Effector CD8-positive, alpha-beta T cell (primary cell): ENCODE measurements at places on chromosomes 3 and 15.

- no peak for DNase-seq
Observed at GRCh38 chr15:64991536-64992135, 1.9 kb upstream of the SPG21 start.

DNA sequence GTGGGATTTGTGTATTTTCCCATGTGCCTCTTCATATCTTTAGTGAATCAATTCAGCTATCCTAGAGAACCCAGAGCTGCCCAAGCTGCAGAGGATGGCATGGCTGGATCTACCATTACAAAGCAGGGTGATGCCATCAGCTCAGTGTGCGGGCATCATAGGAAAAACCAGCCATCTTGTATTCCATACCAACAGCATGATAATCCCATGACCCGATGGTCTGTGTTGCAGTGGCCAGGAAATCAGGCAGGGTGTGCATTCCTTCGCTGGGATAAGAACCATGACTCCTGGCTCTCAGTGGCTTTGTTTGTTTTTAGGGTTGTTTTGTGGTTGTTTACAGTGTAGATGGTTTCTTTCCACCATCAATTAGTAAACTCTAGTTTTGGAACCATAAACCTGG is 36.0 kb downstream of the ARHGAP31 start:
- no peak for DNase-seq

DNA sequence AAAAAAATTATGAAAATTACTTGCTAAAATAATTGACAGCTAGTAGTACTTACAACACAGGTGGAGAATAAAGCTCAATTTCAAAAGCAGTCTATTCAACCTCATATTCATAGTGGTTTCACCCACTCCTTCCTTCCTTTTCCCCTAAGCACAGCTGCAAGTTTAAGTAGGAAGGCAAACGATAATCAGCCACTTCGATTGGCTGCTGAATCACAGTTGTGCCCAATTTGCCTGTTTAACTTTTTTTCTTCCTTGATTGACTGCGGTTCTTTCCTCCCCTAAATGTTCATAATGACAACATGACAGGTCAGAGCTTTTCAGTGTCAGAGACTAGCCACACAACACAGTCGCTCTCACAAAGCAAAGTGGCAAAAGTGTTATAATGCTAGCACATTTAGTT is 468.0 kb upstream of the GBE1 start:
- DNase-seq: no peak

DNA sequence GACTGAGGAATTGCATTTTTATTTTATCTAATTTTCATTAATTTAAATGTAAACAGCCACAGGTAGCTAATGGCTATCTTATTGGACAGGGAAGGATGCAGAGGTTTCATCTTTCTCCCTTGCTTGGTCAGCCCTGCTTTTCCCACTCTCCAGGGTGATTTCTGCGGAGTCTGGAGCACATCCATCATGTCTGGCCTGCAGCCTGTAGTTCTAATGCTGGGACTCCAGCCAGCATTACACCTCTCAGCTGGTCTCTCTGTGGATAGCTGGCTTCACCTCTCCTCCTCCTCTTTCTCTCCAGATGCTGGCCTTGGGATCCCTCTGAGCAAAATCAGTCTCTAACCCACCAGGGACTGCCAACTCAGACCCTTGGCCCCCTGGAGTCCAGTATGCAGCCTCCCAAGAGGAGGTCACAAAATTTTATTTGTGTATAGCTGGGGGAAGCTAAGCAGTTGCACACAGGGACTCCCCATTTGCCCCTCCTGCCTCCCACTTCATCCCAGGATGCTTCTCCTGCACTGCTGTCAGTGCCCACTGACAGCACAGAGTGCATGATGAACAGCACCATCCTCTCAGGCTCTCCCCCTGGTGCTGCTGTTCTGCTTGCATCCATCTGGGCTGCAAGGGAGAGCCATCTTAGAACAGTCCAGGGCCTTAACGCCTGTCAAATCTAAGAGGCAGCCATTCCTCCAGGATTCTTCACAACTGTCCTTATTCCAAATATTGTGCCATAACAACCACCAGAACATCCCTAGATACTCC is 1.7 kb downstream of the BFSP2 start:
- DNase-seq: no peak

GRCh38 chr15:48722764-48723661 is 77.5 kb upstream of the FBN1 start:
- no peak for DNase-seq

DNA sequence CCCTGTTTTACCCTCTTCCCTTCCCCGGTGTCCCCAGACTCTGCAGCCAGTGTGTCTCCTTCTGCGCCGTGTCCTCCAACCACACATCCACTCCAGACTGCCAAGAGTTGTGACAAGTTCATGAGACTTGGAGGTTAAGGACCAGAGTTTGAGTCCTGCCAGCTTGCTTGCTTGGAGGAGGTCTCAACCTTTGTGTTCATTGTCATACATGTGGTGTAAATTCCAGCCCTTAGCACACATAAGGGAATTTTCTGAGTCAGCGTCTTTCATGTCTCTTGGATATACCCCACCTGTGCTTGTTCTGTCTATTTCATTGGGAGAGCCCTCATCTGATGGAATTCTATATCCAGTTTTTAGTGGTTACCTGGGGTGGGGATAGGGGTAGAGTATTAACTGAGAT is 13.3 kb downstream of the CORO2B start:
- no peak for DNase-seq

- no peak for DNase-seq
Observed at GRCh38 chr3:141933421-141934300, 57.2 kb downstream of the ATP1B3 start.

- DNase-seq: no peak
Observed at GRCh38 chr3:57896691-57897090, 111.5 kb upstream of the FLNB start.

- no peak for DNase-seq
Observed at GRCh38 chr15:42155546-42156242, 742 bp downstream of the PLA2G4F start.

DNA sequence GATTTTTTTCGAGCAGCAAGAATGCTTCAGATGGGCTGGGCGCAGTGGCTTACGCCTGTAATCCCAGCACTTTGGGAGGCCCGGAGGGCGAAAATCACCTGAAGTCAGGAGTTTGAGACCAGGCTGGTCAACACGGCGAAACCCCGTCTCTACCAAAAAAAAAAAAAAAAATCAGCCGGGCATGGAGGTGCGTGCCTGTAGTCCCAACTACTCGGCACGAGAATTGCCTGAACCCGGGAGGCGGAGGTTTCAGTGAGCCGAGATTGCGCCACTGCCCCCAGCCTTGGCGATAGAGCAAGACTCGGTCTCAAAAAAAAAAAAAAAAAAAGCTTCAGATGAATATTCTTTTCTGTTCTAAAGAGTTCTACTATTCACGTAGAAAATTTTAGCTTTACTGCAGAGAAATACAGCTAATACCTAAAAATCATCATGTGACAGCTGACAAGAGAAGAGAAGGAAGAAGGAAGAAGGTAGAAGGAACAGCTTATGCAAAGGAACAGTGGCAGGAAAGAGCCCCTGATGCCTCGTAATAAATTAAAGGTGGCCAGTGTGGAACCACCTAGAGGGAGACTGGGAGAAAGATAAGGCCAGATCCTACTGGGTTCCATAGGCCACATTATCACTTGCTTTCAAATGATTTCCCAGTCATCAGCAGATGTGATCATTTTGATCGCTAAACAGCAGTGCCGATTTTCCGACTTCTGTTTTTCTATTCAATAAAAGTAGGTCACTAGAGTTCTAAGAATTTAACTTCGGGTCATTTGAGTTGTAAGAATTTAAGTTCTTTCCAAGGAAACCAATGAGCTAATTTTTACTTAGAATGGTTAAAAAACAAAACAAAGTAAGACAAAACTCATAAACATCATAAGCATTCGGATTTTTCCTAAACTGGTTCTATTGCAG is 1.5 kb downstream of the CMTM6 start:
- no peak for DNase-seq

- DNase-seq: no peak
Observed at GRCh38 chr3:184275961-184276910, at the start of gene ECE2. ECE2 (plus strand) TSS chr3:184276022; CDS start chr3:184276154, 132 bp downstream.

- DNase-seq: no peak
Observed at GRCh38 chr15:101499863-101500713, 10.6 kb upstream of the PCSK6 start.

DNA sequence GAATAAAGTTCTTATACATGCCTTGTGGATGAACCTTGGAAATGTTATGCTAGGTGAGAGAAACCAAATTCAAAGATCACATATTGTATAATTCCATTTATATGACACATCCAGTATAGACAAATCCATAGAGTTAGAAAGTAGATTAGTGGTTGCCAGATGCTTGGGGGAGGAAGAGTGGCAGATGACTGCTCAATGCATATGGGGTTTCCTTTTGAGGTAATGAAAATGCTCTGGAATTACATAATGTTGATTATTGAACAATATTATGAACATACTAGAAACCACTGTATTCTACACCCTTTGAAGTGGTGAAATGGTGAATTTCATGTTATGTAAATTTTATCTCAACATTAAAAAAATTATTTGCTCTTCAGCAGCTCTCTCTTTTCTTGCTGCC is 100.8 kb downstream of the DHX36 start:
- no peak for DNase-seq

- DNase-seq: no peak
Observed at GRCh38 chr15:41464889-41465580, 28.6 kb upstream of the ITPKA start.

DNA sequence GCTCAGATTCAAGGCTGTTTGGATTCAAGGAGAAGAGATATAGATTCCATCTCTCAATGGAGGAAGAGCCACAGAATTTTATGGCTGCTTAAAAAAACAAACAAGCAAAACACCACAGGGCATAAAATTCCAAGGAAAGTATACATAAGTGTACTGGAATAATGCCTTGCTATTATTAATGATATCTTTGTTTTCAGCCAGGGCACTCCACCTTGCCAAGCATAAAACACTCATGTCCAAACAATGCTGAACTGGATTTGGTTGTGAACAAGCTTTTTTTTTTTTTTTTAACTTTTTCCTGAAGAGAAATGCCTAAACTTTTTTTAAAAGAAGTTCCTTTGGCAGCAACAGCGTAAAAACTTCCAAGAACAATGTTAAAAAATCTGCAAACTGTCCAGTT is 4.8 kb upstream of the CLSTN2 start:
- DNase-seq: no peak

- DNase-seq: no peak
Observed at GRCh38 chr3:154764856-154765640, 315.1 kb upstream of the MME start.

DNA sequence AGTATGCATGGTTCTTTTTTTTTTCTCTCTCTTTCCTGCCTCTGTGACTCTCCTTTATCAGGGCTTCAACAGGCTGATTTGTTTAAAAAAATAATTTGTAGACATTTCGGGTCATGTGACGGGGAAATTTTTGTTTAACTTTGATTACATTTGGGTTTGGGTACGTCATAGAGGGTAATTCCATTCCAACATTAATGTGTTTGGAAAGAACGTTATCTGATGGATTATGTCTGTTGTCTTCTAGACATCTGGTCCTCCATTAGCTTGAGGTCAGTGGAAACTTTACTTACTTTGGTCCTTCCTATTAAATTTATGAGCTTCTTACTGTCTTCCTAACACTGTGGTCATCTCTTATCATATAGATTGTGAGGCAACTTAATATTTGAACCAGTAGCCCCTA is 80.9 kb downstream of the STT3B start:
- no peak for DNase-seq

DNA sequence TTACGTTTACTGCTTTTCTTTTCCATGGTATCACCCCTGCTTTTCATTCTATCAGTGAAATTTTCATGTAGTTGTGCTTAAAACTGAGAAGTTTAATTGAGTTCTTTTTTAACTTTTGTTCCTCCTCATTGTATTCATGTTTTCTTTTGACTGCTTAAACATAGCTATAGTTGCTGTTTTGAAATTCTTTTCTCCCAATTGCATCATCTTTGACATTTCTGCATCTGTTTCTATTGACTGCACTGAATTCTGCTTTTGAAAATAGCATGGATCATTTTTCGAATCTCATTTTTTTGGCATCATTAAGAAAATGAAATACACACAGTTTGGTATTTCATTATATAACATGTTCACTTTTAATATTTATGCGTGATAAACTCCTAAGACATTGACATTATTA is 694.9 kb downstream of the MECOM start:
- no peak for DNase-seq

GRCh38 chr3:48765376-48765775 is 48.4 kb upstream of the IP6K2 start:
- no peak for DNase-seq

- DNase-seq: no peak
Observed at GRCh38 chr3:190886945-190887344, 24.5 kb upstream of the GMNC start.

GRCh38 chr15:71443538-71443937 is 328.3 kb downstream of the THSD4 start:
- no peak for DNase-seq
